Renal cortex interstitium (tissue), 15 donors: ENCODE measurements at places on chromosomes 4 and X. TPM values are rescaled to one million over a fixed set of nuclear protein-coding genes. Genes with fewer than 3 reads are reported as not detected.

The PRR32 gene
- polyA plus RNA-seq = not detected

DNA sequence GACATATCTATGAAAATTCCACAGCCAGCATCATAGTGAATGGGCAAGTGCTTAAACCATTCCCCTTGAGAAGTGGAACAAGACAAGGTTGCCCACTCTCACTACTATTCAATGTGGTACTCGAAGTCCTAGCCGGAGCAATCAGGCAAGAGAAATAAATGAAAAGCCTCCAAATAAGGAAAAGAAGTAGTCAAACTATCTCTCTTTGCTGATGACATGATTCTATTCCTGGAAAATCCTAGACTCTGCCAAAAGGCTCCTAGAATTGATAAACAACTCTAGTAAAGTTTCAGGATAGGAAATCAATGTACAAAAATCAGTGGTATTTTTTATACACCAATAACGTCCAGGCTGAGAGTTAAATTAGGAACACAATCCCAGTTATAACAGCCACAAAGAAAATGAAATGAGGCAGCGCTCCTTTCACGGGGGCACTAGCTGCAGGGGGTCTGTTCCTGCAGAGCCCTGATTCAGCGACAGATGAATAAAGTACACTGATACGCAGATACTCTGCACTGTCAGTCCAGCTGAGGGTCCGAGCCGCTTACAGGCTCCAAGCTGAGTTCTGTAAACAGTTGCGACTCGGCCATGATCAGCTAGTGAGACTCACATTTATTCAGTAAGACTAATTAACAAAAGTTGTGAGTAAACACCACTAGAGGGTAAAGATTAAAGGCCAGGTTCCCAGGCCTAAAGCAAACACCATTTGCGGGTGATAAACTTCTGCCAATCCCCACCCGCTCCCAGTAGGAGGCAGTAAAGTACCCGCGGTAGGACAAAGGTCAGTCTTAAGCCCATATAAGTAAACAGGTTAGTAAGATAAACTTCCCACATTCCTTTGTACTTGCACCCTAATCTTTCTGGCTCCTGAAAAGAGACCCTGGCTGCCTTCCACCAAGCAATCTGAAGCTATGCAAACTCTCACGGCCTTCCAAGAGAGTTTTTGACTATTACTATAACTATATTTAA lies 290.6 kb upstream of the GRID2 start:
- DNase-seq = no peak

DNA sequence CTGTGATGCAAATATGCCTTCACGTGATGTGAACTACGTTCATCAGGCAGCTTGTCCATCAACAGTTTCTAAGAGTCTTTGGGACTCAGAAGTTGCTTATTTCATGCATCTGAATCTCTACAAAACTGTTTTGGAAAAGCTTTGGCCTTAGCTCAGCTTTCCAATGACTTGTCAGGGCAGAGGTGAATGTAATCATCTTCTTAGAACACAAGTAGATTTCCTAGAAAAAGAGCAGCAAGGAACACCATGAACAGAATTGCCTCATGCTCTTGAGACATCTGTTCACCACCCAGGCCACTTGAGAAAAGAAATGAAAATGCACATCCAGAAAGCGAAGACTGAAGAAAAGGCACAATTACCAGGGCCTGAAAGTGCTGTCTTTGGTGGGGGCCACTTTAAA lies 105.8 kb upstream of the PDHA1 start:
- no peak for DNase-seq

GRCh38 chr4:72283357-72283756 lies 251.6 kb downstream of the NPFFR2 start:
- no peak for DNase-seq

GRCh38 chr4:113834298-113834697 lies 72.8 kb upstream of the CAMK2D start:
- no peak for DNase-seq

DNA sequence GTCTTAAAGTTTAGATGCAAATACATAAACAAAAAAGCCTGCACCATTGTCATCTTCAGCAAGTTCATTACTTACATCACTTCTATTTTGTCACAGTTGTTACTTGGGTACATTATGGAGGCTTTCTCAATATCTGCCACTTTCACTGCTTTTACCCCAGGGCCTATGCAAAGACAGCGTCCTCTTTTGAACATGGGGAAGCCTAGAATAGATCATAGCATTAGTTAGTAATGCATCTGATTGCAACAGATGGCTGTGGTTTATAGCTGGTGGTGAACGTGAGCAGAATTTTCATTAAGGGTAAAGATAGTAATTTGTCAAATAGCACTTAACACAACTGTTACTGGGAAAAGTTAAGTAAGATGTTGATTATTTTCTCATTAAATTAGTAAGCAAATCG lies 729 bp downstream of the CXCL11 start:
- DNase-seq = no peak
